ENCODE measurements at places on chromosomes 6 and 20.
A peak's percentile ranks its signal among the peaks of the same experiment; 100 is the strongest.

GRCh38 chr6:31546339-31546957, at the start of gene ATP6V1G2:
ATP6V1G2 (minus strand) TSS chr6:31546608; CDS start chr6:31546559, 49 bp downstream.
- peak; percentile 91 for DNase-seq

GRCh38 chr20:60046011-60046413, 87.8 kb downstream of the CDH26 start:
- no peak for DNase-seq

DNA sequence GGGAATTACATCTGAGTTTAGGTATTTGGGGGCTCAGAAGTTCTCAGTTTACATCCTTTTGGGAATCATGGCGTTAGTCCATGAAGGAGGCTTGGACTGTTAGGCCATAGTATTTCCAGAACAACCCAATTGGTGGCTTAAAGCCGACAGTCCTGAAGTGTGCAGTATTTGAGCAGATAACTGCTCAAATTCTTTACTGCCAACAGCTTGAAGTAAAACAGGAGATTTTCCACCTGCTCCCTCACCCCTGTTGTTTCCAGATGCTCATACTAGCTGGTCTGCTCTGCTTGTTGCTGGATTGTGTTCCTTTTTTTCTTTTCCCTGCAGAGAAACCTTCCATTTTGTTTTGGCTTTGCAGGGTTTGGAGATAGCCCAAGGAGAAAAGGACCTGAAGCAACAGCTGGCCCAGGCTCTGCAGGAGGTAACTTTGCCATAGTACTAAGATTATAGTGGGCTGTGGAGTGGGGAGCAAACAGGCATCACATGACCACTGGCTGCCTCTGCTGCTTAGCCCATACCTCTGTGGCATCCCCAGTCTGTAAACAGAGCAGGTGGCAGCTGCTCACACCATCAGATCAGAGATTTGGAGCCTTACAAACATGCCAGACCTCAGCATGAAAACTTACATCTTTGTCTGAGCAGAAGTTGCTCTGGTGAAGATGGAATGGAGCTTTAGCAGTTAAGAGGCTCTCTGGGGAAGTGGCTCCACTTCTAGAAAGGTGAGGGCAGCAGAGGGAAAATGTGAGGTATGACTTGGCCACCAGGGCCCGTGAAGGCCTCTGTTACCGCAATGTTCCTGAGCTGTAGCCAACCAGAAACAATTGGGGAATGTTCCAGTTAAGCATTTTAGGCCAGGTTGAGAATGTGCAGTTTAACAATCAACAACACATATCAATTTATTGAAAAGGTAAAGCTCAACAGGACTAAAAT, 17.6 kb downstream of the RNF8 start:
- no peak for DNase-seq

DNA sequence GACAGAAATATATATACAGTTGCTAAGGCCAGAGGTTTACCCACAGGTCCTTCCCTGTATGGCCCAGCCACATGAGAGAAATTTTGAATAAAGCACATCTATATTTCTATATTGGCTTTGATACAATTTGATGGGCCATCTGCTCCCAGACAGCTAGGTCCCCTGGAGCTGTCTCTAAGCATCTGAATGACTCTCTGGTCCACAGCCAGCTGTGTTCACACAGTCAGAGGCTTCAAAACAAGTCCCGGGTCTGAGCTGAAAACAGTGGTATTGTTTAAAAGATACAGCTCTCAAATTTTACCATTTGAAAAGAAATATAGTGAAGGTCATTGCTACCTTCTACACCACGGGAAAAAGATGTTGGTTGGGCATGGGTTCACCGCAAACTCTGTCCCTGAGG, 161.1 kb downstream of the SLC35B3 start:
- no peak for DNase-seq

DNA sequence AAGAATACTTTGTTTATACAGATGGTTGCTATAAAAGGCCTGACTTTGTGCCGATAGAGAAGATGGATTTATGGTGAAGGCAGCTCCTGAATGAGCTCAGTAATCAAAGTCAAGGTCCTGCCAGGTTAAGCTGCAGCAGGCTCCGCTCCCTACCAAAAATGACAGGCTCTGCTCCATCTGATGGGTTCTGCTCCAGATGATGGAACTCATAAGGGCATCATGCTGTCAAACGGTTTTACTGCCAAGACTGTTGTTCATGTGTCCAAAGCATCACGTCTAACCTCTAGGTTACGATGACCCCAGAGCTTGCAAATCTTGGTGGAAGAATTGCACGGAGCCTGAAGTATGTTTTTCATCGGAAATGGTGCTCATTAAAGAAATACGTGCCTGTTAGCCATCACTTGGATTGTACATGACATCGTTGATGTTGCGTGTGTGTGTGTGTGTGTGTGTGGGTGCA, 19.2 kb upstream of the PTGIS start:
- DNase-seq = no peak

- no peak for DNase-seq
Observed at GRCh38 chr6:107666981-107667601, 157.0 kb downstream of the SCML4 start.

DNA sequence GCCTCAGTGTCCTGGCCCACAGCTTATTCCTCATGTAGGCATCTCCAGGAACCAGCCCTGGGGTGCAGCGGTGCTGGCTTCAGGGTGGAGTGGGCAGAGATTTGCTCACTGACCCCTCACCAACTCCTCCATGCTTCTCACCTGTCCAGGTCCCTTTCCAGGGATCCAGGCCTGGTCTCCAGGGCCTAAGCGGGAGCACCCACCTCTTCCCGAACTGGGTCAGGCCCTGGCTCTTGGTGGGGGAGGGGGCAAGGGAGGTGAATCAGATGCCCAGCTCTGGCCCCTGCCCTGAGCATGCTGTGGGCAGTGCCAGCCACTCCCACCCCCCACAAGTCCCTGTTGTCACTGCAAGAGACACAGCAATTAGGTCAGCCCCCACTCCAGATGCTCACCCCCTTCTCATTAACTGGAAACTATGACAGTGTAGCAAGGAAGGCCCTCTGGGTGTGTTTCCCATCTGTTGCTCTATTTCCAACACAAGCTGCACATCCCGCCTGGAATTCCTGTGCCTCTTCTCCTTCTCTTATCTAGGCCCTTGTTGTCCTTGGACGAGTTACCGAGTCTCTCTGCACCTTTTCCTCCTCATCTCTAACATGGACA, 37.0 kb downstream of the MDFI start:
- no peak for DNase-seq

GRCh38 chr6:144155529-144155928, 5.2 kb downstream of the STX11 start:
- DNase-seq = no peak

GRCh38 chr6:22632581-22633145, 63.3 kb downstream of the HDGFL1 start:
- DNase-seq = no peak

GRCh38 chr6:56246881-56247653, at the start of gene COL21A1:
COL21A1 (minus strand) TSS chr6:56247580; CDS start chr6:56182618, 64,962 bp downstream.
- DNase-seq = peak; percentile 23

DNA sequence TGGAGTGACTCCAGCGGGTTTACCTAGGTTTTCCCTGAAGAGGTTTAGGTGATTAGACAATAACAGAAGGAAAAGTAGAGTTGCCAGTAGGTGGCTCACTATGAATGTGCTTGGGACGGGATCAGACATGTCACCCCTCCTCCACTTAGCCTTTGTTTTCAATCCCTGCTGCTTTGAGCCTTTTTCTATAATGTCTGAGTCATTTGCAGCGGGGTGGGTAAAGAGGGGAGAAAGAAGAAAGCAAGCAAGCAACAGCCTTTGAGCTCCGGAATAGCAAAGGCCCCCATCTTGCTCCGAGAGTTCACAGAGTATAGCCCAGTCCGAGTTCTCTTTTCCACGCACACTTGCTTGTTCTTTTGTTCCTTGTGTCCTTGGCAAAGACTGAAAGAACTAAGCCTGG, 129.1 kb downstream of the PACRG start:
- peak; percentile 63 for DNase-seq

DNA sequence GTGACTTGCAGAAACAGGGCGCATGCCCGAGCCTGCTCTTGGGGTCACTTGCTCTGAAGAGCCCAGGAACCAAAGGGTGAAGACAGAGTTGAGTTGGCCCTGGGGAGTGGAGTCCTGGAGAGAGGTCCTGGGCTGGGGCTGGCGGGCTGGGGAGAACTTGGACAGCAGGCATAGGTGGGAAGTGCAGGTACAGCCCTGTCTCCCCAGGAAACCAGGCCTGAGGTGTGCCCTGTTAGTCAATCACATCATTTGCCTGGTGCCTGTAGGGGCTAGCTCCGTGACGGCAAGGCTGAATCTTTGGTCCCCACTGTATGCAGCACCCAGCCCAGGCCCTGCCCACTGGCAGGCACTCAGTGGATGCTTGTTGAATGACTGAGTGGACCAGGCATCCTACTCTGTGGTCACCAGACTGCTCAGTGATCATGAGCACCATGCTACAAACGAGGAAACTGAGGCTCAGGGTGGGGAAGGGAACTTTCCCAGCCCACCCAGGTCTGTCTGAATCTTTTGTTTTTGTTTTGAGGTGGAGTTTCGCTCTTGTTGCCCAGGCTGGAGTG, 15.6 kb upstream of the NOL4L start:
- DNase-seq = no peak

- no peak for DNase-seq
Observed at GRCh38 chr20:41306061-41306727, 11.3 kb downstream of the ZHX3 start.

- no peak for DNase-seq
Observed at GRCh38 chr6:121651420-121651819, 216.0 kb downstream of the GJA1 start.

DNA sequence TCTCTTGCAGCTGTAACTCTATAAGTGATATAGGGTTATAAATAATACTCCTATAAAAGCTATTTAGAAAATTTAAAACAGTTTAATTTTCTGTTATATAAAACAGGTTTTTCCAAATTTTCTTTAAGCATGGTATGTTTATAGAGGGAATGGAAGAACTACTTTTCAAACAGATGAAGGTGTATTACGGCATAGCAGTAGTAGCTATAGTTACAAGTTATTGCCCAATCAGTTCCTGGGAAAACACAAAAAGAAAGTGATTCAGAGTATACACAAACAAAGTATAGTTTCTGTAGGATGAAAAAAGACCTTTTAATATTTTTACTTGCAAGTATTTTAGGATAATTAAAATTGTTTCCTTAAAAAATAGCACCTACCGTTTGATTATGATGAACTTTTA, 9.8 kb downstream of the SLC17A5 start:
- no peak for DNase-seq

- no peak for DNase-seq
Observed at GRCh38 chr6:17268114-17268513, 13.0 kb upstream of the RBM24 start.

DNA sequence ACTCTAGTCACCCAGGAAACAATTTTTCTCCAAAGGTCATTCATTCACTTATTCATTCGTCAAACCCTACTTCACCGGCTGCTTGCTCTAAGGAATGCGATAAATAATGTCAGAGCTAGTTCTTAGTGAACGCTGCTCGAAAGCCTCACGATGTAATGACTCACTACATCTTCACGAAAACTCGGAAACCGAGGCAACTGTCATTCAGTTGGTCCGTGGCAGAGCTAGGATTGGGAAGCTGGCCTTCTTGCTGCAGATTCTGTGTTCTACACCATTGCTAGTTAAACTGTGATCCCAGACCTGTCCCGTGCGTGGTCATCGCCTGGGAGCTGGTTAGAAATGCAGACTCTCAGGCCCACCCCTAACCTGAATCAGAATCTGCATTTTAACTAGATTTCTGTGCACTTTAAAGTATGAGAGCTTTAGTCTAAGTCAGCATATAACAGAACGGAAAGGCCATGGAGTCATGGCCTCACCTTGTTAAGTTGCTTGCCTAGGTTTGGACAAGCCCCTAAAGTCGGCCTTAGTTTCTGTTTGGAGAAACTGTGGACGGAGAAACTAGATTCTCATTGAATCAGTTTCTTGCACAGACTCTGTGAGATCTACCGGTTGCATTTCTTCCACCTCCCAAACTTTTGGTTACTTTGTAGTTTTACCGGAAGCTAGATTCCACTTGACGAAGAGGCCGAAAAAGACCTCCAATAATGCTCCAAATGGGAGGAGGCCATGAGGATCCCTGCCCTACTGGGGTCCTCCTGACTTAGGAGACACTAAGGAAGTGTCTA, 651 bp upstream of the CCND3 start:
- DNase-seq = no peak

- no peak for DNase-seq
Observed at GRCh38 chr20:40688129-40689099, 622 bp downstream of the MAFB start.

- DNase-seq = no peak
Observed at GRCh38 chr6:12459945-12460661, 169.9 kb downstream of the EDN1 start.

Measured in HT-29 (cell line).